Sigmoid colon (tissue), 7 donors: ENCODE measurements at places on chromosomes 6 and 20.
A peak's percentile ranks its signal among the peaks of the same experiment; 100 is the strongest.

GRCh38 chr20:38550274-38550673 is 30.7 kb upstream of the ADIG start:
- DNase-seq: no peak

DNA sequence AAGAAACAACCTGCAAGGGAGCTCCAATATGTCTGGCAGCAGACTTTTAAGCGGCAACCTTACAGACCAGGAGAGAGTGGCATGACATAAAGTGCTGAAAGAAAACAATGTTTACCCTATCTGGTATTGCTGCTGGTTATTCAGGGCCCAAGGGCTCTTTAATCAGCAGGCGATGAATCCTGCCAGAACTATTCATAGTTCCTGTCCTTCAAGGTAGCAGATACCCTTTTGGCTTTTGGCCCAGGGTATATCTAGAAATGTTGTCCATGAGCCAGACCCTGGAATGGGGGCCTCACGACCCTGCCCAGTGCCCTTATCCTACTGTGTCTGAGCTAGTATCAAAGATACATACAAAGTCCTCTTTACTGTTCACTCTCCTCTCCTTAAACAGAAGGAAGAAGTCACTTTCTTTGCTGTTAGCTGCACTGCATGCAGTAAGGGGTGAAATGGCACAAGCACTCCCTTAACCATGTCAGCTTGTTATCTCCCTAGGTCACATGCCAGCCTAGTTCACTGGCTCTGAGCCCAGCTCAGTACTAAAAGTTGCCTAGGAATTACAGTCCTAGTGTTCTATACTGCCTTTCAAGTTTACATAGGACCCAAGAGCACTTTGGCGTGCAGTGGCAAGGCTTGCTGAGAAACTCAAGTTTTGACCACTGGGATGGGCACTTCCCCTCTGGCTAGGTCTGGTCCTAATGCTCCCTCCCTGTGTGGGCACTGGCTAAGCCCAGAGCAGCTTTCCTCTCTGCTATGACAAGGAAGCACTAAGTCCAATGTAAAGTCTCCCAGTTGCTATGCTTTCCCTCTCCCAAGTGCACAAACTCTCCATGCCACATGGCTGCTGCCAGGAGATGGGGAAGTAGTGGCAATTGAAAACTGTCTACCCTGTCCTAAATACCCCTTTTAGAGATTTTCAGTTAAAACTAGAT is 122.0 kb downstream of the HTR1B start:
- DNase-seq: no peak

DNA sequence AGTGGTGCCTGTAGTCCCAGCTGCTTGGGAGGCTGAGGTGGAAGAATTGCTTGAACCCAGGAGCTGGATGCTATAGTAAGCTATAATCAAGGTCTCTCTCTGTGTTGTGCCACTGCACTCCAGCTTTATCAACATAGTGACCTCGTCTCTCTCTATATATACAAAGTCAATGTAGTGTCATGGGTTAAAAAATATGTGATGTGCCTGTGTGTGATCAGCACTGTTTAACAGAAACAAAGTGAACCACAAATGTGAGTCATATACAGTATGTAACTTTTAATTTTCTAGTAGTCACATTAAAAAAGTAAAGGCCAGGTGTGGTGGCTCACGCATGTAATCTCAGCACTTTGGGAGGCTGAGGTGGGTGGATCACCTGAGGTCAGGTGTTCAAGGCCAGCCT is 85.3 kb upstream of the RNF24 start:
- DNase-seq: no peak

DNA sequence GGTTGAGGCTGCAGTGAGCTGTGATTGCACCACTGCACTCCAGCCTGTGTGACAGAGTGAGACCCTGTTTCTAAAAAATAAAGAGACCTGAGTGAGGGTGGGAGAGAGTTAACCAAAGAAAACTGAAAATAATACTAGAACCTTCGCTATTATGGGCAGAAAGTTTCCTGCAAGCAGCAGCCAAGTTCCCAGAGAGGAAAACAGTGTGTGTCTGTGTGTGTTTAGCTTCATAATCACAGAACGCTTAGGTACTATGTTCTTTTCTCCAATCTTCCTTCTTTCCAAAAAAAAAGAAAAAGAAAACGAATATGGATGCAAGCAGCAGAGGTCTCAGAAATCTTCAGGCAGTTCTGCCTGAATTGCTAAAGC is 170.0 kb downstream of the LY86 start:
- DNase-seq: no peak

DNA sequence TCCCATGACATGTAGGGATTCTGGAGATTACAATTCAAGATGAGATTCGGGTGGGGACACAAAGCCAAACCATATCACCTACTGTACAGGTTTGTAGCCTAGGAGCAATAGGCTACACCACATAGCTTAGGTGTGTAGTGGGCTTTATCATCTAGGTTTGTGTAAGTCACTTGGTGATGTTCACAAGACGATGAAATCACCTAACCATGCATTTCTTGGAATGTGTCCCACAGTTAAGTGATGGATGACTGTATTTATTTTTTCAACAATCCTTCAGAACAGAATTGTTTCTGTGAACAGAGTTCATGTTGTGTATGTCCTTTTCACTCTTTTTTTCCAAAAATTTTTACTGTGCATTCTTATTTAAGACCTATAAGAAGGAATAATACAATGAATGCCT is 76.1 kb downstream of the DTD1 start:
- no peak for DNase-seq

GRCh38 chr6:15730442-15730841 is 67.6 kb upstream of the DTNBP1 start:
- no peak for DNase-seq

- DNase-seq: no peak
These were observed 49.6 kb upstream of the CCDC28A start for GRCh38 chr6:138724015-138724414.

GRCh38 chr6:26006086-26006939 is 43.7 kb downstream of the TRIM38 start:
- DNase-seq: no peak

GRCh38 chr20:48745330-48745729 is 82.5 kb downstream of the PREX1 start:
- DNase-seq: no peak

DNA sequence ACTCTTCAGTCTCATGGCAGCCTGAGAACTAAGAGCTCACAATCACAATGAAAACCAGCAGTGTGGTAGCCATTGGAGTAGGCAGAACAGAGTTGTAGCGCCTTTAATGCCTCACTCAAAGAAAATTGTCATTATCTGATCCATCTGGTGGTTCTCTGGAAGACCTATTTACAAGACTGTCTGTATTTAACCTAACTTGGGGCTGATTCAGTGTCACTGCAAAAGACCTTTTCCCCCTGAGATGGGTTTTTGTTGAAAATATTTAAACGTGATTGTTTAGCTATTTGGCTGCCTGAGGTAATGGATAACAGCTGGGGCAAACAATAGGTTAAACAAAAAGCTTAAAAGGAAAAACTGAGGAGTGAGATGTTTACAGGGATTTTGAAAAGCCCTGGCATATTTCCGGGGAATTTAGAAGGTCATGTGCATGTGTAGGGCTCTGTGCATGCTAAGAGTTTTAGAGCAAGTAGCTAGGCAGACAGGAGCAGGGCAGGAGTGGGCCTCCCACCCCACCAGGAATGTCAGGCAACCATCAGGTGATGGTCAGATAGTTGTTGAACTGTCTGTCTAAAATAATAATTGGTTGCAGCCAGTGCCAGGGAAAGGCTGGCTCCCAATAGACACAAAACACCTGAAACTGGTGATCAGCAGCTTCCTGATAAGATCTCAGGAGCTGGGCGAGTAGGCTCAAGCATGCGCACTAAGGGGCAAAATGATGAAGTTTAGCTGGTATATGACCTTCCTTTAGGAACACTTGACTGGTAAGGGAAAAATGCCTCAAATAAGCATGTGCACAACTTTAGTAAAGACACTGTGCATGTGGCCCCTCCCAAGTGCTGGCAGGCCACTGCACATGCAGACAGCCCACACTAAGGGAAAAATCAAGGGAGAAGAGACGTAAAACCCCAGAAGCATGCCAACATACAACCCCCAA is 70.8 kb upstream of the AKIRIN2 start:
- no peak for DNase-seq

DNA sequence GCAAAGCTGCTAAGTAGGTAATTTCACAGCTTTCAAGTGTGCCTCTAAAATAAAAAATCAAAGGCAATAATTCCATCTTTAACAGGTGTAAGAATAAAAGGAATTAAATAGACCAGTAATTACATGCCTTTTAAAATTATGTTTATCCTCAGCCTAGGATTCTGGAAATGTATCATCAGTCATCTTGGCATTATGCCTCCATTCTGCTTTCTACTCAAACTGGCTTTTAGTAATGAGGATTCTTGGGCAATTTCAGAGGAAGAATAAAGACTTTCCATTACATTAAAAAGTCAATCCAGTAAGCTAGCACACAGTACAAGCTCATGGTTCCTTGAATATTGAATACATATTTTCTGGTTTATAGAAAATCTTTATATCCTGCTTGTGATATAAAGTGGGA is 44.7 kb downstream of the GSTA2 start:
- no peak for DNase-seq

- DNase-seq: no peak
These were observed 463.7 kb downstream of the CDC5L start for GRCh38 chr6:44851176-44851575.

- DNase-seq: peak; percentile 52
These were observed 36.3 kb upstream of the SULF2 start for GRCh38 chr20:47821481-47822100.

- peak; percentile 40 for DNase-seq
These were observed 135.9 kb downstream of the JPH2 start for GRCh38 chr20:44050925-44051660.

DNA sequence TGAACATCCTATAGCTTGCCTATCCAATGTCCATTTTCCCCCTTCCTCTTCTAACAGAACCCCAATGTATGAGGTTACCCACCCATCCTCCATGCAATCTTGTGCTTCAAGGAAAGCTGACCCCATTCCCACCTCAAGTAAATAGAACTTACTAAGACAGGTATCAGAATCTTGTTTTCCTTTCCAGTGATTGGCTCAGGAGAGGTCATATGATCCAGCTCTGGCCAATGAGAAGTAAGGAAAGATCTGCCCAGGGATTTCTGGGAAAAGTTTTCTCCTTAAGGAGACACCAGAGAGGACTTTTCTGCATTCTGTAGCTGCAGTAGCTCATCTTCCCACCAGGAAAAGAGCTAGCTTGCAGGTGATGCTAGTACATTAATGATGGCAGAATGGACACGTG is 341.8 kb upstream of the ZFP64 start:
- no peak for DNase-seq

GRCh38 chr20:57400231-57400701 is 9.1 kb downstream of the RBM38 start:
- DNase-seq: peak; percentile 78

DNA sequence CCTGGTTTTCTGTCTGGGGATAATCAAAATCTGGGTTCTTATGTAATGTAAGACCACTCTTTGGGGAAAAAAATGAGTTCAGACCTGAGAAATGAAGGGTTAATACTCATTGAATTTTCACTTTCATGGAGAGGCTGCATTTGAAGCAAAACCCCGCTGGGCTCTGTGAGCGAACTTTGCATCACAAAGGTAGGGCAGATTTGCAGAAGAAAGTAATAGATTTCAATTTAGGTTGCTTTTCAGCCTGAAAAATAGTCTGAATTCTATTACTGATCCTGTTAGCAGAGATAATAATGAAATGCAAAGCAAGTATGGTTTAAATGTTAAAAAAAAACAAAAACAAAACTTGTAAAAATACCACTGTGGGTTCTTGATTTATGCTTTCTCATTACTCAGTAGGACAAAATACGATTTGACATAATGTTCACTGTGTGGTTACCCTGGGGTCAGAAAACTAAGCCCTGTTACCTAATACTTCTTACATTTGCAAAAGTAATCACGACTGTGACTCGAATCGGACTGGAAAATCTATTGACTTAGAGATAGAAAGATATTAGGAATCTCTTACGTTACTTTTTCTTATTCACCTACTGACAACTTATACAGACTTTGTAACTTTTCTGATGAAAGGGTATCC is 72.2 kb downstream of the UST start:
- DNase-seq: no peak

GRCh38 chr6:169692516-169692915 is 9.3 kb downstream of the WDR27 start:
- DNase-seq: no peak

DNA sequence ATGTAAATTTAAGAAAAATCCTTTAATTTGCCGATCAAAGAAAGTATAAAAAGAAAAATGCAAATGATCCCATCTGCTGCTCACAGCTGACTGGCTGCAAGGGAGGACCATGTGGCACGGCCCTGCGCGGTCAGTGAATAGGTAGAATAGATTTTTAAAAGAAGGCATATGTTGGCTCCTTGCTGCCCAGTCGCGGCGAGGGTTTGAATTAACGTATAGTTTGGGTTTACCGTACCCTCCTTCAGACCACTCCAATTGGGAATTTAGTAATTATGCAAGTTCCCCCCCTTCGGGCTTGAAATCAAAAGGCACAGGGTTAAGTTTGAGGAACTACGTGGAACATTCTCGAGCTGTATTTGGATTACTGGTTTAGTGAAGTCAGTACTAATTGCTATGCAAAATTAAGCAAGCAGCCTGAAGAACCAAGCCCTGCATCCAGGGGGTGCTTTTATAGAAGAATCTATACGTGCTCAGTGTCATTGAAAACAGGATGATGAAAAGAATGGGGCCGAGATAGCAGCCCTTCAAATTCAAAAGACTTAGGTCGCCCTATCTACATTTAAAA is 1.1 kb upstream of the BEND3 start:
- peak; percentile 44 for DNase-seq

GRCh38 chr6:42873313-42873712 is 6.1 kb upstream of the RPL7L1 start:
- DNase-seq: no peak

DNA sequence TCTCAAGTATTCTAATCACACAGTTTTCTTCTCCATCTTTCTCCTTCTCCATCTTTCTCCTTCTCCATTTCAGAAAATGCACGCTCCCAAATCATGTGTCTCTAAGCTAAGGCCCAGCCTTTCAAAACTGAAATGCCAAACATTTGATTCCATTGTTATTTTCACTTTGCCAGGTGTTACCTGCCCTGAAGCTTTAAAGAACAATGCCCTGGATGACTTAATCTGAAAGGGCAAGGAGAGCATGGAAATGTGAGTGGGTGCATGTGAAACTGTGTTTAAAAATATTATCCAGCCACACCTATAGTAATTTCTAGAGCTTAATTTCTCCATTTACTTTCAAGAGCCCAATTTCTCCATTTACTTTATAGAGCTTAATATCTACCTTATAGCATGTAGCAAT is 42.4 kb upstream of the GCLC start:
- DNase-seq: no peak

GRCh38 chr6:127497410-127497809 is 21.7 kb downstream of the MTCL3 start:
- no peak for DNase-seq

DNA sequence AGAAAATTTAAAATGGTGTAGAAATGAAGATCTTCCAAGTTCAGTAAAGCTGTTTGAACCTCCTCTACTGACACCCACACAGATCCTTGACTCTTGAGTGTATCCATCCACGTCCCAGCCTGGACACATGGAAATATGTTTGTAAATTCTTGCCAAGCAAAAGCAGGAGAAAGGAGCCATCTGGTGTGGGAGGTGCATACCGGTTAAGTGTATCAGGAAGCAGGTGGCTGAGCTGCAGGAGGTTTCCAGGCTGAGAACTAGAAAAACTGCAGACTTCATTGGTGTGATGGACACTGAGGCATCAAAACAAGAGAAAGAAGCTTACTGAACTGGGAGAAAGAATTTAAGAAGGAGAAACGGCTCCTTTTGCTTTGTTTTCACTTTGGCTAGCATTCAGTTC is 229.9 kb upstream of the GRIK2 start:
- no peak for DNase-seq
